ENCODE measurements at places on chromosomes 7 and 10.

DNA sequence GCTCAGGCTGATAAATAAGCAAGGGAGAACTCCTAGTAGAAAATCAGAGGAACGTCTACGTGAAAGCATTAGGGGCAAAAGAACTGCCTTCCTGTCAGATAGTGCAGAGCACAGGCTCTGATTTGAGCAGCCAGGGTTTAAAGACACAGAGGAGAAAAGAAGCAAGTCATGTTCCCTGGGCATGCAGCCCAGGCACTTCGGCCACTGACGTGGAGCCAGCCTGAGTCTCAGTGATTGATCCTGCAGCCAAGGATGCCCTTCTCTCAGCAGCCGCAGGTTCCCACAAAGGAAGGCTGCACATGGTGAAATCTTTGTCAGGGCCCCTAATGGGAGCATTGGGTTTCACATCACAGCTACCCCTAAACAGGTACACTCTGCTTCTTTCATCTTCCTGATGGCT lies 161.7 kb upstream of the HPS1 start:
- DNase-seq = no peak

- DNase-seq = no peak
These were observed 6.1 kb downstream of the IQUB start for GRCh38 chr7:123528265-123528664.

DNA sequence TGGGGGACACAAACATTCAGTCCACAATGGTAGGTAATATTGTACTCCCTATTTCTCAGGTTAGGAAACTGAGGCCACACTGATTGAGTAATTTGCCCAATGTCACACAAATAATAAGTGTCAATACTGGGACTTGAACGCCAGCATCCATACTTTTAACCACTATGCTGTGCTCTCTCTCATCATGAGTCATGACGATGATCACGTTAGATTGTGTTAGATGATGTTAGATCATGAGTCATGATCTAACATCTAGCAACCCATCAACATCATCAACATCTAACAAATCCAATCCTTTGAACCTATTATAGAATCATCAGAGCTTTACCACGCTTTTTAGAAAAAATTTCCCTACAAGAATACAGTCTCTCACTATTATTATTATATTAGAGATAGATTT lies 28.1 kb upstream of the HERPUD2 start:
- DNase-seq = no peak

DNA sequence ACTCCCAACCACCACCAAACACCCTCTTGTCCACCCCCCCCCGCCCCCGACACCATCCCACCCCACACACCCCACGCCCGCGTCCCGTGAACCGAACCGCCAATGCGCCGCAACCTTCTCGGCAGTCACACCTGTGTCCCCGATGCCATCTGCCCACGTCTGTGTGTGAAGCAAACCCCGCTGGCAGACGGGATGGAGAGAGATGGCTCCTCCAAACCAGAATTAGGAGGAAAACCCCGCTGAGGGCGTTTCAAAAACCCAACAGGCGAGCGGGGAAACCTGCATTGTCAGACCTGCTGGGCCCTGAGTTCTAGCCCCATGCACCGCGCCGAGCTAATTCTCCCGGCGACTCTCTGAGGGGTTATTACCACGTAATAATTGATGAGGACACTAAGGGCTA lies 28.6 kb upstream of the KCNK18 start:
- DNase-seq = no peak

Measured in T-cell (primary cell).